ENCODE measurements at places on chromosomes 5 and 9.

- no peak for DNase-seq
Observed at GRCh38 chr9:96660692-96661248, 5.7 kb upstream of the PRXL2C start.

DNA sequence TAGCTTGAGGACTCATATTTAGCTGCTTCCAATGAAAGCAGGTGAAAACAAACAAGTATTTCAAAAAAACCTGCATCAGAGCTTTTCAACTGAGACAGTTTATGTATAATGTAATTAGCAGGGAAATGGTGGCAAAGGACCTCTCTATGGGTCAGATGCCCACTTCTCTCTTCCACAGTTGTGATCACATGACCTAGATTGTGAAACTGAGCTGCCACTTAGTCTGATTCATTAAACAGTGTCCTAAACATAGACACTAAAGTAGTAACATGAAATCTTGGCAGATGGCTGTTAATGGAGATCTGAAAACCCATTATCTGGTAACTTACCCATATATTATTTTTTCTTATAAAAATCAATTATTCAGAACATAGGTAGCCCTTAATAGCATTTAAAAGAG is 663.6 kb upstream of the RIOK2 start:
- DNase-seq, result no peak

DNA sequence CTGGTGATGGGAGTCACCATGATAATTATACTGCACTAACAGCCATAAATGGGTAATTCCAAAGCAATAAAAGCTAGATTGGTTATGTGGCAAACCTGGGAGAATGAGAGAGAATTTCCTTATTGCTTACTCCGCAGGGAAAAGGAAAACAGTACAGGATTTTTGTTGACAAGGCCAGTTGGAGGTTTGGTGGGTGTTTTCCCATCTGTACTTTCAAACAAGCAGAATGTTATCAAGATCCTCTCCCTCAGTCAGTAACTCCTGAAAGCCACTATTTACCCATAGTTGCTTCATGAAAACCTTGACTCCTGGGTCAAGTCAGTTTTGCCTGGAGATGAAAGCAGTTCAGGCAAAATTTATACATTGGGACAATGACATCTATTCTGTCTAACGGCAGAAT is 26.4 kb downstream of the IL9 start:
- no peak for DNase-seq

DNA sequence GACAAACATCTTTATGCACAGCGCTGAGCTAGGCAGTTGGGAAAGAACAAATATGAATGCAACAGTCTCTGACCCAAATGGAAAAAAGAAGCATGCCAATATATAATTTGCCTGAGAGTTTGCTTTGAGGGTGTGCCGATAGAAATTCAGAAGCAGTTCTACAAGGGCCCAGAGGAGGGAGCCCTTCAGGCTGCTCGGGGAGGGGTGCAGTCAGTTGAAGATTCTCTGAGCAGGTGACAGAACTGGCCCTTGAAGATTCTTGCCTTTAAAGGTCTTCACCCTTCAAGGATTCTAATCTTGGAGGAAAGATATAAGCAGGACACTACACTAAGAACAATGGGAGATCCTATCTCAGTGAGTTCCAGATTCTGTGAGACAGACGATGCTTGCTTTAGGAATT is 3.7 kb upstream of the PAPPA start:
- no peak for DNase-seq

DNA sequence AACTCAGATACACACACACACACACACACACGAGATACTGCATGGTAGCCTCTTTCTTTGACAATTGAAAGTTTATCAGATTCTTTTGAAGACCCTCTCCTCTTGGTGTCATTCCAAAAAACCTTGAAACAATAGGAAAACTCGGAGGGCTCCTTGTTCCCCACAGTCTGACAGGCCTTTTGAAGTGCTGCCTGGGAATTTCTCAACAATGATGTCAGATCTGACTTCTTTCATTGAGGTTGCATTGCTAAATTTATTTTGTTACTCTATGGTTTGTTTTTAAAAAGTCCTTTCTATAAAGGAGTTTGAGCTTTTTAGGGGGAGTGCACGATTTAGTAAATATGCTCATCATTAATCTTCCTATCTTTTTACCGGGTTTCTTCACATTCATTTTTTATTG is 583.9 kb downstream of the SEMA5A start:
- no peak for DNase-seq

DNA sequence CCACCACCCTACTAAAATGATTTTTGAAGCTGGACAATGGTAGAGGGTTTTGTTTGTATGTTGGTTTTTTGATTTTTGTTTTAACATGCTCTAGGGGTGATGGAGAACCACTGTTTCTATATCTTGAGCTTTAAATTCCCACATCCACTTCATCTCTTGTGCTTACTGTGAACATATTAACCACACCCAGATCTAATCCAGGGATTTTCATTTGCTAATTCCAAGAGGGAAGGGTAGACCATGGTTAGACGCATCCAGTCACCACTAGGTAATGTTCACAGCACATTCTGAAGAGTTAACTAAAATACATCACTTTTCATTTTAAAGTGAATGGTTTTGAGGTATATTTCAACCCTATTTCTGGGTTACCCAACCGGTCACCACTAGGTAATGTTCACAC is 36.5 kb upstream of the IQGAP2 start:
- DNase-seq, result no peak

DNA sequence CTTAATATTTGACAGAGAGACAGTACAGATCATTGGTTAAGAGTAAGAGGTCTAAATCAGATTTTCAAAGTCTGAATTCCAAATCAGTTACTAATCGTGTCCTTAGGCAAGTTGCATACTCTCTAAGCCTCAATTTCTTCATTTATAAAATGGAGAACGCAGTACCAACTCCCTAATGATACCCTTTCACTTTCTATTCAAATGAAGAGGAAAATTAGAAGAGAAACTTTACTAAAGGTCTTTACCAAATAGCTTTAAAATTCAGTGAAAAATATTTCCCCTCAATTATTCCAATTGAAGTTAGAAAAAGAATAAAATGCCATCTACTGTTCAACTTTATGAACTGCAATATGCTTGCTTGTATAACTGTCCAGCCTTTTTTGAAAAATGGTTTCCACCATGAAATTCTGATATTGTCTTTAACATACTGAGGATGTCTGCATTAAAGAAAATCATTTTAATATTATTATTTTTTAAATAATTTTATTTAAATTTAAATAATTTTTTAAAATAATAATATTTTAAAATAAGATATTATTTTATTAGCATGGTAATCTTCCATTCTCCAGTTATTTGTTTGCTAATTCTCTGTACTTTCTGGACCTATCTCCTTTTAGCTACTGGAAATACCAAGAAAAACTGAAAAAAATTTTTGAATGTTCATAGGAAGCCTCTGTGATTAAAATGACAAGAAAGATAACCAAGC is 36.0 kb downstream of the POC5 start:
- DNase-seq, result peak; percentile 81

DNA sequence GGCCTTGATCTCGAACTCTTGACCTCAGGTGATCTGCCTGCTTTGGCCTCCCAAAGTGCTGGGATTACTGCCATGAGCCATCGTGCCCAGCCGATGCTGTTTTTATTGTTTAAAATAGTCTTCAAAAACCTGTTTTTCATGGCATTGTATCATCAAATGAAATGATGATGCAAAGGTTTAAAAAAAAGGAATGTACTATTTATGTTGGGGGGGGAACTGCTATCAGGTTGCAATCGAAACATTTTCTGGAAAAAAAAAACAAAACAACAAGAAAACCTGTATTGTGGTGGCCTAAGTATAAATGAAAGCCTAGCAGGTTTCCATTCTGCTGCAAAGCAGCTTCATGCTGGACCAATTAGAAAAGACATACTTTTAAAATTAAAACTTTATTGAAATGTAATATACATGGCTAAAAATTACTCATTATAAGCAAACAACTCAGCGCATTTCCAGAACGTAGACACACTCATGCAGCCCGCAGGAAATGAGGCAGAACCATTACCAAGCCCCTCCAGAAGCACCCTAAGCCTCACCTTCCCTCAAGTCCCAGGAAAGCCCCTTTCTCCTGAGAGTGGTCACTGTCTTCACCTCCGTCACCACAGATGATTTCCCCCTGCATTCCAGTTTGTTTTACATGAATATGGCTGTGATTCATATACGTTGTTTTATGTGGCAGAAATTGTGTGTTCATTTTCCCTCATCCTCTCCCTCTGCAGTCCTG is 19.0 kb downstream of the GPR107 start:
- no peak for DNase-seq

DNA sequence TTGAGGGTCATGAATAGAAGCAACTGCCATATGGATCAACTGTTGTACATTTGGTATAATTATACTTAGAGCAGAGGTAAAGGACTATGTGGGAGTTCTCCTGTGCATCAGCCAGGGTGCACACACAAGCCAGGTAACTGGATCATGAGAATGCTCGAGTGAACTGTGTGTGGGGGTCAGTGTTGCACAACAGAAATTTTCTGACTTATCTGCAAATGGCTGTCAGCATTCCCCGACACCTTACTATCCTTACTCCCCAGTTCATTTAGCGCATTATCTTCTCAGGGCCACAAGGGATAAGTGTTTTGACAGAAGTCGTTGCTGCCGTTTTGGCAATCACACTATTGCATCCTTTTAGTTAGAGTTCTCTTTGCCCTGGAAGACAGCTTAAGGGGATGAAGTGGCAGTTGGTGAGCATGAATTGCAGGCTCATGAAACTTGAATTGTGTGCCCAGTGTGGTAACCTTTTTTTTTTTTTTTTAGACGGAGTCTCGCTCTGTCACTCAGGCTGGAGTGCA is 1.7 kb downstream of the CANX start:
- no peak for DNase-seq

GRCh38 chr5:32712481-32713360 is 1.6 kb downstream of the NPR3 start:
- no peak for DNase-seq

GRCh38 chr5:76367623-76368371 is 35.3 kb upstream of the IQGAP2 start:
- DNase-seq, result no peak

DNA sequence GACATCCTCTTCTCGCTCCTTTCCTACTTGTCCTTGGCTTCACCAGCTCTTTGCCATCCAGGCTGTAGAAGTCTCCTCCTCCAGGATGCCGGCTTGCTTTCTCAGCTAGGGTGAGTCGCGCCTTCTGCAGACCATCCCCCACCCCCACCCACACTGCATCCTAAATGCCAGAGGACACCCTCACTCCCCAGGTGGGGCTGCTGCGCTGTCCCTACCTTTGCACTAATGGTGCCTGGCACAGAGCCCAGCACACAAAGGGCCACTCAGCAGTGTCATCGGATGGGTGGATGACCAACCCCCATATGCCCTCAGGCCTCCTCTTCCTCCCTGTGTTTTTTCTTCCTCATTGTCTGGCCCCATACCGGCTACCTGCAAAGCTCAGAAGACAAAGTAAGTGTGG is 14.8 kb downstream of the IL9 start:
- no peak for DNase-seq

- DNase-seq, result no peak
Observed at GRCh38 chr5:141003031-141003430, 36.8 kb downstream of the PCDHAC2 start.

DNA sequence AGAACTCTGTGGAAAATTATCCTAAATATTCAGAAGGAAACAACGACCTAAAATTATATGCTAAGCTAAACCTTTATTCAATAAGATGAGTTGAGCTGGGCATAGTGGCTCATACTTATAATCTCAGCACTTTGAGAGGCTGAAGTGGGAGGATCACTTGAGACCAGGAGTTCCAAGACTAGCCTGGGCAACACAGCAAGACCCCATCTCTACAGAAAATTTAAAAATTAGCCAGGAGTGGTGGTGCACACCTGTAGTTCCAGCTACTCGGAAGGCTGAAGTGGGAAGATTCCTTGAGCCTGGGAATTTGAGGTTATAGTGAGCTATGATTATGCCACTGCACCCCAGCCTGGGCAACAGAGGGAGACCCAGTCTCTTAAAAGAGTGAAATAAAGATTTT is 51.6 kb downstream of the DCAF10 start:
- DNase-seq, result no peak

DNA sequence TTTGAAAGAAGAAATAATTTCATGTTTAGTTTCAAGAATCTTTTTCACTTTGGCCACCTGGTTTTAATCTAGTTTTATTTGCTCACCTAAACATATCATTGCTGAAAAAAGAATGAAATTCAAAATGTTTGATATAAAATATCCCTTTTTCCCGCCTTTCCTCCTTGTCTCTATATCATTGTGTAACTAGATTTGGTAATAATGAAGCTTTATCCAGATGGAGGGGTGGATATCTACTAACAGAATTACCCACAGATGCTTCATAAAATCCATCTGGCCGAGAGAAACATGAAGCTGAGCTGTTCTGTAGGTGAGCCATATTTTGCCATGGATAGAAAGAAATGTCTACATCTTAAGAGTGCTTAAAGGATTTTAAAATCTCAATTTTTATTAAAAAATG is 214.7 kb downstream of the ICE1 start:
- peak; percentile 12 for DNase-seq

DNA sequence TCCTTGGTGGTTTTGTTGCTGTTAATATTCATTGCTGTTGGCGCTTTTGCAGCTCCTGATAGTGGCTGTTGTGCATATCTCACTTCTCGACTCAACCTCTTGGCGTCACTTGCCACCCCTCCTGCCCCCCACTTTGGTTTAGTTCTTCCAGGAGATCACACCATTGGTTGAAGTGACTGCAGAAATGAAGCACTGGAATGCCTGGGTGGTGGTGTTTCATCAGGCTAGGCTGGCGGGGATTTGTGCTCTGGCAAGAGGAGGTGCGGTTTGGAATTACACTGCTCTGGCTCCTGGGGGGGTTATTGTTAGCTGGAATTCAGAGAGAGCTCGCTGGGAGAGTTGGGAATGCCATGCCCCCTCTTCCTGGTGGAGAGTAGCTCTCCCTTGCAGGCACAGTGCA is 11.5 kb downstream of the PRRC2B start:
- DNase-seq, result no peak

DNA sequence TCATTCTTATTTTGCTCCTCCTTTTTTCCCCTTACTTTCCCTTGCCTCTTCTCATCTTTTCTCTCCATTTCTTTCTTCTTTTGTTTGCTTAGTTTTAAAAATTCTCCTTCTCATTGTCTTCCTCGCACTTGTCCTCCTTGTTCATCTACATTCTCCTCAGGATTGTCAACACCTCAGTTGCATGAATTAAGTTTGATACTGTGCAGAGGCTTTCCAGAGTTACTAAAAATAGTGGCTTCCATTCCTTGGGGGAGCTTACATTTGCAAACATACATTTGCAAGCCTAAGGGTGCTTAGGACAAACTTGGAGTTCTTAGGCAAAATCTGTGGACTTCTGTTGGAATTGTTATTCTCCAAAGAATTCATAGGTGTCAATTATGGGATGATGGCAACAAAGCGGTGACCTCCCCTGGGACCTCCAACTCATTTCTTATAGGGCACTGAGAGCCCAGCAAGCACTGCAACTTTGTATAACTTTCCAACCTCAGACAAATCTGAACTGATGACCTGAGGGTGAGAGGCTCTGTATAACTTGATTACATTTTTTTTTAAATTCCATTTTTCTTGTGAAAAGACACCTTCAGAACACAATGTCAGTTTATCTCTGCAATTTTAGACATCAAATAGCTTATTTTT is 371.4 kb downstream of the TMEM38B start:
- no peak for DNase-seq

DNA sequence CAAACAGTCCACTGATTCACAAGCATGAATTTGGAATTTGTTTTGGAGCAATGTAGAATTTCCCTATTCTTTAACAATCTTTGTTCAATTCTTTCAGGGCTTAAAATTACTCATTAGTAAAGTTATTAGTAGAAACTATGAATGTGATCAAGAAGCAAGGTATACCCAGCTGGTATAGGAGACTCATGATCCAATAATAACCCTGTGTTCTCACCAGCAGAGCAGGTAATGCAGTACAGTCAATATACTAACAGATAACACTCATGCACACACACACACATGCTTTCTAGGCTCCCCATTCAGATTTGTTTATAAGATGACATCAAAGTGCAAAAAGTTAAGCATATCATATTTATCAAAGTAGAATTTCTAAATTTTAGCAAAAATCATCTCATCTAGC is 445.2 kb downstream of the ELAVL2 start:
- no peak for DNase-seq

Measured in hippocampal formation (tissue), 2 donors.